ENCODE measurements at places on chromosomes 7 and 10.

- peak; percentile 51 for DNase-seq
These were observed 35.5 kb upstream of the KDM7A start for GRCh38 chr7:140212100-140212881.

GRCh38 chr10:74120911-74121310 lies 29.7 kb downstream of the AP3M1 start:
- no peak for DNase-seq

DNA sequence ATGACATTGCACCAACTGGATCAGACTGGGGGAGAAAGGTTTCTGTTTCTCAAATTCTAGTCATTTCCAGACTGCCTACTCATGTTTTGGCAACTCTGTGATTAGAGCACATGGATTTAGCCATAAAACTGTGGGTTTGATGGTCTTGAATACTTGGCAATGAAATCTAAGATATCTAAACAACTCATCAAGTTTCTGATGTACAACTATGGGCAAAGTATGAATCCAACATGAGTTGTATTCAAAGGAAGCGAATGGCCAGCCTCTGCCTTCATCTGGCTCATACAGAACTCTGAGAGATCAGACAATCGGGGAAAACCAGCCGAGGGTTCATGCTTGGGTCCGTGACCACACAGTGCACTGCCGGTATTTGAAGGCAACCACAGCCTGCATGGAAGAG lies 144.3 kb downstream of the ADAM12 start:
- peak; percentile 92 for DNase-seq

DNA sequence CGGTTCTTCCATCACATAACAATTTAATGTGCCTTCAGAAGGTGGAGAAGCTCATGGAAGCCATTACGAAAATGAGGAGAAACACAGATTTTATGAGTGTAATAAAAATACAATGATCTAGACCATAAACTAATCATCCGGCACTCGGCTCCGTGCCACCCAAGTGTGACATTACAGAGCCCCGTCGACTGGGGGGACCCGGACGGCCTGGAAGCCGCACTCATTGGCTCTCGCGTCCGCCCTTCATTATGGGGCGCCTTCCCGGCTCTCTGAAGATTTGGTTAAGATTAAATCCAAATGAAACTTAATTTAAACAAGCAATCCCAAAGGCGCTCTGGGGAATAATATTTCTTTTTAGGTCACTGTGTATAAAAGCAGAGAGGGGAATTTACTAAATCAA lies 242.6 kb downstream of the DNAJB6 start:
- no peak for DNase-seq

GRCh38 chr10:88227342-88228018 lies 355.6 kb downstream of the RNLS start:
- peak; percentile 74 for DNase-seq

DNA sequence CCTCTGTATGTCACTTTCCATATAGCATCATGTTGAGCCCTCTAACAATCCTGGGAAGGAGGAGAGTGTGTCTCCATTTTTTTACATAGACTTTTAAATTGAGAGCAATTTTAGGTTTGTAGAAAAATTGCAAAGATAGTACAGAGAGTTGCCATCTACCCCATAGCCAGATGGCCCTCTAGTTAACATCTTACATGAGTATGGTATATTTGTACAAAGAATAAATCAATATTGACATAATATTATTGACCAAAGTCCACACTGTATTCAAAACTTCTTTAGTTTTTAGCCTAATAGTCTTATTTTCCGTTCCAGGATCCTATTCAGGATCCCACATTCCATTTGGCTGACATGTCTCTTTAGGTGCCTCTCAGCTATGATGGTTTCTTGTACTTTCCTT lies 274.6 kb upstream of the PLPP4 start:
- DNase-seq, result no peak

DNA sequence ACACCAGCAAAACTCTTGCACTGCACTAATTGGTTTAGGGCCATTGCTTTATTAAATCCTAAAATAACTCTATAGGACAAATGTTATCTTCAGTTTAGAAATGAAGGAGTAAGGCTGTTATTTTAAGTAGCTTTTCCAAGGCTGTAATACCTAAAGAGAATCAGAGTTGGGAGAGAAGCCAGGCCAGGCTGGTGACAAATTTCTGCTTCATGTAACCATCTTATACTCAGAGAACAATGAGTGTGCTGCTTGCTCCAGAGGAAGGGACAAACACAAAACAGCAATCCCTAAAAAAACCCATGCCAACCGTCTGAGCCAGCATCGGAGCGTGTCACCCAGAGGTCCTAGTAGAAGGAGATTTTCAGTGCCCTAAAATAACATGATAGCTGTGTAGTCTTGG lies 49.7 kb upstream of the TARP start:
- peak; percentile 40 for DNase-seq

DNA sequence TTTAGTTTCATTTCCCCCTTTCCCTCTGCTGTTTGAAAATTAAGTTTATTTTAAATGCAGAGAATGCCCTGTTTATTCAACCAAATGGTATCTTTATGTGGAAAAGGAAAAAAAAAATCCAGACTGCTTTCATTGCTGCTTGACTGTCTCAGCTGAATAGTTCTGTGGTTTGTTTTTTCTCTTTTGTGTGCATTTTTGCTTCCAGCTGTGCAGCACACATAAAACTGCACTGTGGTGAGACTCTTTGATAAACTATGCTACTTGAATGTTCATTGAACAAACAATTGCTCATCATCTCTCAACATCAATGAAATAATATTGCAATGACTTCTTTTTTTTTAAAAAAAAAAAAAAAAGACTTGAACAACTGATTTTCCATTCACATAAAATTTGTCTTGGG lies 78.6 kb upstream of the GLI3 start:
- peak; percentile 94 for DNase-seq

DNA sequence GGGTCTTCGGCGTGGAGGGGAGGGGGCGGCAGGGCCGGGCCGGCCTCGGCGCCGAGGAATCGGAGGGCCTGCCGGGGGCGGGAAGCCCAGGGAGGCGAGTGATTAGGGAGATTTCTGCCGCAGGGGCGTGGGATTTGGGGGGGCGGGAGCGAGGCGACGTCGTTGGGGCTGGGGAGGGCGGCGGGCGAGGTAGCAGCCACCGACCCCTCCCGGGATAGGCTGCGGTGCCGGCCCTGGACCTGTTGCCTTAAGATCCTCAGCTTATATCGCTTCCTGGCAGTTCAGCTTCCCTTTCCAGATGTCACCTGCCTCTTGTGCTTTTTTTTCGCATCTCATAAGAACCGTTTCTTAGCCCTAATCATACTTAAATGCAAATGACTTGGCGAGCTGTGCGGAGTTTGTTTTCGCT lies 655 bp downstream of the LMTK2 start:
- DNase-seq, result no peak

GRCh38 chr7:155120460-155120859 lies 50.3 kb downstream of the HTR5A start:
- DNase-seq, result no peak

DNA sequence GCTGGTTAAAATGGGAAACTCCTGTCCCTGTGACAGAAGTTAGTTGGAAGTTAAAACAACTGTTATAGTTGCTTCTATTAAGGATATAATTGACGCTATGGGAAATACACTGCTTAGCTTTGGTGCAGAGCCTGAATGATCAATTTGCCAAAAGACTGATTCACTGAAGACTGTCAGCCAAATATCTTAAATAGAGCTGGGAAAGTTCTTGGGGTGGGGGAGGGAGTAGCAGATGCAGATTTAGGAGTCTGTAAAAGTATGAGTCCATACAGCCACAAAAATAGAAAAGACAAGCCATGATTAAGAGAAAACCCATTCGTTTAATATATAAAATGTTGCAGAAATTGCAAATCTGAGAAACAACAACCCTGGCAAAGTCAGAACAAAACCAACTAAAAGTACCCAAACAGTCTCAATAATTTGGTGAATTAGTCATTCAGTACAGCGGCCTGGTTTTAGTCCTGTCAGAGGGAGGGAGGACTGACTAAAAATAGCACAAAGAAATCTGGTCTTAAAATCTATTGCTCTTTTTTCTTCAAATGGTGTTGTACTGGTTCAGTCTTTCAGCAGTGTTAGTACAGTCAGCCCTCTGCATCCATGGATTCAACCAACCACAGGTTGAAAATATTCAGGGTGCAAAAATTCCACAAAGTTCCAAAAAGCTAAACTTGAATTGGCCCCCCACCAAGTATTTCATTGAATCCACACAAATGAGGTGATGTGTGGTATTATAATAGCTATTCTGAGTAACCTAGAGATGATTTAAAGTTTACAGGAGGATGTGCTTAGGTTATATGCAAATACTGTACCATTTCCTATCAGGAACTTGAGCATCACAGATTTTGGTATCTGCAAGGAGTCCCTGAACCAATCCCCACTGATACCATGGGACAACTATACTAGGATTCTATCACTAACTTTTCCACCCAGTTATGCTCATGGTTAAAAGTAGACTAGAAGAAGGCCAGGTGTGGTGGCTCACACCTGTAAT lies 30.0 kb downstream of the STK17A start:
- peak; percentile 73 for DNase-seq

DNA sequence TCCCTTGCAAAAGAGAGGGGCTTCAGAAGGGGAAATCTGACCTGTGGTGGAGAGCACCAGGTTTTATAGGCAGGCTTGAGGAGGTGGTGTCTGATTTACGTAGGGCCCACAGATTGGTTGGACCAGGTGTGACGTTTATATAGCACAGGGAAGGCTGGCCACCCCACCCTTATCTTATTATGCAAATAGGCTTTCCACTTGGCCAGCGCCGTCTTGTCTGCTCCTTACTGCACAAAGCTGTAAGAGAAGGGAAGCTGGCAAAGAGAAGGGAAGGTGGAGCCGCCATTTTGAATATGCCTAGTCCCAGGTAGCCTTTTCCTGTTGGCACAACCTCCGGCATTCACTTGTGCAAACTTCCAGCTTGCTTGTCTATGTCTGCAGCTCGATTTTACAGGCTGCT lies 221.4 kb downstream of the GATA3 start:
- DNase-seq, result no peak

- no peak for DNase-seq
These were observed 3.4 kb upstream of the PNPLA8 start for GRCh38 chr7:108529341-108529740.

- DNase-seq, result no peak
These were observed 63.4 kb upstream of the SYPL1 start for GRCh38 chr7:106175507-106175906.

- peak; percentile 49 for DNase-seq
These were observed 95.7 kb downstream of the ELAPOR2 start for GRCh38 chr7:86963599-86964230.

GRCh38 chr10:75189266-75190096 lies 21.1 kb upstream of the VDAC2 start:
- DNase-seq, result no peak

- DNase-seq, result peak; percentile 13
These were observed 640.2 kb downstream of the ARL4A start for GRCh38 chr7:13327669-13328068.

DNA sequence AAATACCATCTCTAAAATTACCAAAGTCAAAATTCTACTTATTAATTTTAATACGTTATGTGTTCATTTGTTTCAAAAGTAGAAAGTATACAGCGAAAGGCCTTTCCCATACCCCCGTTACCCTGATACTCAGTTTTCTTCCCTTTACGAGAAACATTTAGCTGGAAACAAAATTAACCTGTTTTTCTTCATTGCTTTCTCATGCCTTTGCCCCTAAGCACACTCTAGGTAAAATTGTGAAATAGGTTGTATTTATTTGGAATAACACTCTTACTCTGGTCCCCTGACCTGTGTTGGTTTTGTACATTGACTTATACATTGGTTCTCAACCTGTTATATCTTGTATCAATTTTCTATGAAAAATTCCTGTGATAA lies 47.1 kb downstream of the GLCCI1 start:
- no peak for DNase-seq

DNA sequence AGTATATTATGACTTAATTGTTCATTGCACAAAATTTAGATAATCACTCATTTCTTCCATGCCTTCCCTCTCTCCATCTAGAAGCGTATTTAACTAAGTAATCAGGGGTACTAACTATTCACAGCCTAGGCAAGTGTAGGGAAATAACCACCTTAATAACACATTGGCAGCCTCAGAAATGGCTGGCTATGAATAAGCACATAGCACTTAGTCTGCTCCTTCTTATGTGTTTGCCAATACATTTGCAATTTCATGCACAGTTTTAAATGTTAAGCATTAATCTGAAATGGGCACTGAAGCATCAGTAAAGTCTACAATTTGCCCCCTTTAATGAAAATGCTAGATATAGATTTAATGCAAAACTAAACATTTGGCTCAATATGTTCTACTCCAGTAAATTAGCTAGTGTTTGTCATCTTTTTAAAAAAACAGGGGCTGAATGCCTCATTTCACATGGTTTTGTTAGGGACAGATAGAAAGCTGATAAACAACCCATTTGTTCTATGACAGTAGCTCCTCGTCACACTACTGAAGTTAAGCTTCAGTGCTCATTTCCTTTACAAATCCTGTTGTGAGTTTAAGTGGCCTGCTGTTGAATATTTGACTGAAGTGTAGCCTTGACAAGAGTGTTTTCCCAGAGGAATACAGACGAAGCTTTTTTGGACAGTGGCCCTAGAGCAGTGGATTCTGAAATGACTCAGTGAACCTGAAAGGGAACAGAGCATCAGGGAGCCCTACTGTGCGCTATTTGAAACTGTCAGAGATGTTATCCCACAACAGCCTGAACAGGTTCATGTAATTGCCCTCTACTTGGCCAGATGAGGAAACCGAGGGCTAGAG lies 30.5 kb downstream of the HHEX start:
- no peak for DNase-seq

GRCh38 chr10:12974491-12975199 lies 26.9 kb downstream of the CCDC3 start:
- DNase-seq, result no peak

DNA sequence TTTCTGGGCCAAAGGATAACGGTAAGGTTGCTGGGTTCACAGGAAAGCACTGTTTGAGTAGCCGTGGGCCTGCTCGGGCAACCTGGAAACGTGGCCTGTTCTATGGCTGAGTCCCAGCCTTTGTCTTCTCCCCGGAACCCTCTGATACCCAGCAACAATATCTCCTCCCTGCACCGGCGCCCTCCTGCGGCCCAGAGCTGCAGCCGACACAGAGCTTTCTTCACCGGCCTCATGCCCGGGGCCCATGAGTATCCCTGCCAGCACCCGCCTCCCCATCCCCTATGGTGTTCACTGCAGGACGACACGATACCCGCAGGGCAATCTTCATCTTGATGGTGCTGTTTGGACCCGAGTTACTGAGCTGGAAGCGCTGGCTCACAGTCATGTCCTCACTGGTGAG lies 38.6 kb upstream of the NCAPG2 start:
- DNase-seq, result no peak

DNA sequence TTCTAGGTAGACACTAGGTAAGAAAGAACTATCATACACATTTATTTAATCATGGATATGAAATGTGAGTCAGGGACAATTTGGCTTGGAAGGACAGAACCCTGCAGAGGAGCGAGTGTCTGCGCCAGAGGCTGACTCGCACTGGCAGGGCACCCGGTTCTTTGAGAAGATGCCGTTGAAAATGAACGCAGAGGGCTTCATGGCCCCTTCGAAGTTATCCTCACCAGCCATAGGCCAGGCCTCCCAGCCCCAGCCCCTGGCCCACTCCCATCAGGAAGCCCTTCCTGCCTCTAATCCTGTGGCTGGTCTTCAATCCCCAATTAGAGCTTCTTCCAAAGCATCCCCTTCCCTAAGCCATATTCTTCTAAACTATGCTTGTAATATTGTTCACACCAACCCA lies 239.8 kb downstream of the TCERG1L start:
- no peak for DNase-seq

All from fibroblast of skin of back (primary cell).